ENCODE measurements at places on chromosomes 6 and 20. TPM values are rescaled to one million over a fixed set of nuclear protein-coding genes. Genes with fewer than 3 reads are reported as not detected.

DNA sequence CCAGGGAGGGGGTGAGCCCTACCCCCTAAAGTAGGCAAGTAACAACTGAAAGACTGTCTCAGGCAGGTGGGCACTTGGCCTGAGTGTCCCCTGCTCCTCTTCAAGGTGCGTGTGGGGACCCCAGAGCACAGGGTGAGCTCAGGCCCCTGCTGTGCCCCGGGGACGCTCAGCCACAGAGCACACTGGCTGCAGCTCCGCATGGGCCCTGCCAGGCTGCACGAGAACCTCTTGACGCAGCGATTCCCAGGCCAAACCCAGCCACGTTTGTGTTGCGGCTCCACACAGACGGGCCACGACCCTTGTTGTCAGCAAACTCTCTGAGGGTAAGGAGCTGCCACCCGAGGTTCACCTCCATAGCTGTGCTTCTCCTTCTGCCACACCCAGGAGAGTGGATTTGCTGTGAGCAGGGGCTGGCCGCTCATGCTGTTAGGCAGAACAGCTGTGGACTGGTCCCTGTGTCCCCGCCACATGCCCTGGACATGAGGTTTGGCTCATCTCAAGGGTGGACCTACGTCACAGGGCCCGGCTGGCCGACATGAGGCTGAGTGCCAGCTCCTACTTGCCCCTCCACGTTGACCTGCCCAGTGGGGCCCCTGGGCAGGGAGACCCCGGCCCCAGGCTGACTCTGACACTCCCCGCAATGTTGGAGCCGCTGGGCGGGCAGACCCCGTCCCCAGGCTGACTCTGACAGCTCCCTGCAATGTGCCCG is 29.7 kb upstream of the GATA5 start:
- no peaks in the 10 kb centered on the region for H3K27me3 ChIP-seq
- no peaks in the 10 kb centered on the region for H3K36me3 ChIP-seq
- no peak overlapping the region for H3K4me3 ChIP-seq
- DNase-seq: no peak
- H3K27ac ChIP-seq: no peak overlapping the region

DNA sequence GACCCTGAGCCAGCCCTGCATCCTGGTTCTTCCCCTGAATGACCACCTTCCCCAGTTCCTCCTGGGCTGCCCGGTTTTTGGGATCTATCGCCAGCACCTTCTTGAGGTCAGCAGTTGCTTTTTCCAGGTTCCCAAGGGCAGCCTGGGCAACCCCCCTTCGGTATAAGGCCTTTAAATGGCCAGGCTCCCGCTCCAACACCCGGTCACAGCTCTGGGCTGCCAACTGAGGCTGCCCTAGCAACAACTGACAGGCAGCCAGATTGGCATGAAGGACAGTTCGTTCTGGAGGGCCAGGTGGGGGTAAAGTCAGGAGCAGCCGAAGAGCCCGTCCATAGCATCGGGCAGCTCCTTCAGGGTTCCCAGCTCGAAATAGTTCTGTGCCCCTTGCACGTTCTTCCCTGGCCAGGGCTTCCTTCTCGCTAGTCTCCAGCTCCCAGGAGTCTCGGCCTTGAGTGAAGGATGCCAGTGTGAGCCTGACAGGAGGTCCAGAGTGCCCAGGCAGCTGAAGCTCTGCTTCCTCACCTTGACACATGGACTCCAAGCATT is 778 bp upstream of the ATF6B start:
- no peak for DNase-seq
- peak overlapping the region; percentile 82 for H3K27ac ChIP-seq
- H3K4me1 ChIP-seq: peaks cover 16% of the 10 kb centered on the region
- no peaks in the 10 kb centered on the region for H3K27me3 ChIP-seq
- peak overlapping the region; percentile 50 for H3K4me3 ChIP-seq
- no peaks in the 10 kb centered on the region for H3K36me3 ChIP-seq

DNA sequence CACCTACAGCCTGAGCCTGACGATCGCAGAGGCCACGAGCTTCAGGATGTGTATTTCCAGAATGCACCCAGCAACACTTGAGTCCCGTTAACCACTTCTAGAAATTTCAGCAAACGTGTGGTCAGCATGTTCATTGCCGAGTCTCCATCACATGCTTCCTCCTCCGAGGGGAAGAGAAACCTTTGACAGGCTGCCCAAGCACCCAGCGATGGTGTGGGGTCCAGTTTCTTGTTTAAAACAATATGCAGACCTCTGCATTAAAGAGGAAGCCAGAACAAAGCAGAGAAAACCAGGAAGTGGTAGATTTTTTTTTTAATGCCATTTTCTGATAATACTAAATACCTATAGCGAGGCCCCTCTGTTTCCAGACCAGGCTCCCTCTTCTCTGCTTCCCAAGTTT is 71.9 kb downstream of the GNAS-AS1 start:
- H3K27ac ChIP-seq: no peak overlapping the region
- no peak overlapping the region for H3K4me3 ChIP-seq
- no peaks in the 10 kb centered on the region for H3K36me3 ChIP-seq
- no peaks in the 10 kb centered on the region for H3K4me1 ChIP-seq
- no peak for DNase-seq
- H3K27me3 ChIP-seq: peaks cover 15% of the 10 kb centered on the region

GRCh38 chr6:108359901-108360882 is 65.3 kb downstream of the AFG1L start:
- H3K4me3 ChIP-seq: no peak overlapping the region
- no peaks in the 10 kb centered on the region for H3K4me1 ChIP-seq
- no peak for DNase-seq

GRCh38 chr6:157471895-157472686 is 91.1 kb downstream of the ZDHHC14 start:
- H3K27me3 ChIP-seq: no peaks in the 10 kb centered on the region
- H3K4me3 ChIP-seq: no peak overlapping the region
- no peaks in the 10 kb centered on the region for H3K4me1 ChIP-seq
- DNase-seq: no peak
- H3K36me3 ChIP-seq: no peaks in the 10 kb centered on the region

- no peaks in the 10 kb centered on the region for H3K27me3 ChIP-seq
- no peak for DNase-seq
- no peaks in the 10 kb centered on the region for H3K36me3 ChIP-seq
- no peak overlapping the region for H3K27ac ChIP-seq
- no peaks in the 10 kb centered on the region for H3K4me1 ChIP-seq
These were observed 35.8 kb upstream of the TPD52L1 start for GRCh38 chr6:125117818-125118217.

DNA sequence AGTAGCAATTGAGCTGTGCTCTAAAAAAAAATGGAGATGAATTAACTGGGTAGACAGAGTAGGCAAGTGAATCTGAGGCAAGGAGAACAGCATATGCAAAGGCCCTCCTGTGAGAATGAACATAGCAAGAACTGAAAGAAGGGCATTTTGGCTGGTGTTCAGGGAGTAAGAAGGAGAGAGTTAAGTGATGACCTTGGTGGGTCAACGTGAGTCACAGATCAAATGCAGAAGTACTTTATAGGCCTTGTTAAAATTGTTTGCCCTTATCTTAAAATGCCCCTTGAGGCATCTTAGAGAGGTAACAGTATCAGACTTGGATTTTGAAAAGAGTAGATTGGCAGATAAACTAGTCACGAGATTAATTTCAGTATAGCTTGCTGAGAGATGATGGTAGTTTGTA is 24.5 kb downstream of the NDUFAF5 start:
- DNase-seq: no peak
- no peak overlapping the region for H3K27ac ChIP-seq
- H3K27me3 ChIP-seq: no peaks in the 10 kb centered on the region
- no peaks in the 10 kb centered on the region for H3K36me3 ChIP-seq

DNA sequence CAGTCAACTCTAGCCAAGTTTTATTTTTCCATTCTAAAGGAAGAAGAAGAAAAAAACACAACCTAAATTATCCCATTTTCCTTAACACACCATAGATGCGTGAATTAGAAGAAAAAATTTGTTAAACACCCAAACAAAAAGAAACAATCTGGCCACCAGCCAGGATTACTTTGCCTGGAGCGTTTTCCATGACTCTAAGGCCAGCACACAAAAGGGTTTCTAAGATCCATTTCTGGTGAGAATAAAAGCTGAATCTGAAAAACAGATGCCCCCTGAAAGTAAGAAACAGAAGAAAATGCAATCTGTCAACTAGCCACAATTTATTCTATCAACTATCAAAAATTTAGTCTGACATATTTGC is 267.2 kb upstream of the SULF2 start:
- H3K27ac ChIP-seq: peak overlapping the region; percentile 56
- peaks cover 6% of the 10 kb centered on the region for H3K4me1 ChIP-seq
- no peak overlapping the region for H3K4me3 ChIP-seq
- no peaks in the 10 kb centered on the region for H3K27me3 ChIP-seq

GRCh38 chr6:26342106-26343004 is 22.6 kb upstream of the BTN3A2 start:
- no peak for DNase-seq
- no peaks in the 10 kb centered on the region for H3K36me3 ChIP-seq
- no peaks in the 10 kb centered on the region for H3K4me1 ChIP-seq
- no peak overlapping the region for H3K4me3 ChIP-seq
- no peaks in the 10 kb centered on the region for H3K27me3 ChIP-seq

- H3K27me3 ChIP-seq: no peaks in the 10 kb centered on the region
- H3K4me1 ChIP-seq: peaks cover 30% of the 10 kb centered on the region
- no peak for DNase-seq
- H3K4me3 ChIP-seq: no peak overlapping the region
These were observed 74.1 kb downstream of the TRMT11 start for GRCh38 chr6:126060400-126060799.

DNA sequence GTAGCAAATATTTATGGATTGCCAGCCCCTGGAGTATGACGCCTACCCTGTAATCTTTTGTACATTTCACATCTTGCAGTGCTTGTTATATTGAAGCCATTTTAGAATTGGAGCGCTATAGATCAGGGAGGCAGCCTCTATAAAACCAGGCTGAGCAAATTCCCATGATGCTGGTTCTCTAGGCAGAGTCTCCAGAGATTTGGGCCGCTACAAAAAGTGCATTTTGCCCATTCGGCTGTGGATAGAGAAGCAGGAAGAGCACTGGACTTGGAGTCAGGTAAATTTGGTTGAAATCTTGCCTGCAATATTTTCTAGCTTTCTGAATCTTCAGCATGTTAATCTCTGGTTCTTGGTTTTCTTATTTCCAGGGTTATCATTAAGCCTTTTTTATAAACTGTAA is 2.0 kb downstream of the YWHAB start:
- no peak overlapping the region for H3K27ac ChIP-seq
- H3K36me3 ChIP-seq: no peaks in the 10 kb centered on the region
- no peaks in the 10 kb centered on the region for H3K27me3 ChIP-seq
- DNase-seq: no peak
- peaks cover 13% of the 10 kb centered on the region for H3K4me1 ChIP-seq

DNA sequence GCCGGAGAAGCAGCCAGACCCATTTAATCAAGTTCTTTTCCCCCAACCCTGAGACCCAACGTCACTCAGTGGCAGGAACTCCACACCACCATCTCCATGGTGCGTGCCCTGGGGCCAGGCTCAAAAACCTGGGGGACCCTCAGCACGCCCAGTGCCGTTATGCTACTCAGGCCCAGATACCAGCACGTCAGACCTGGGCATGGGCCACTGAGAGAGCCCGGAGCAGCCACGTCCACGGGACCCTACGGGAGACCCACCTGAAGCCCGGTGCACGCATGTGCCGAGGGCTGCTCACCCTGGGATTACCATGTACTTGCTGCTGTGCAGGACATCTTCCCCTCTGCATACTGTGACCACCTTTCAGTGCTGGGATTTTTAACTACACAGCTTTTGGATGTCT is 13.8 kb downstream of the SLC2A4RG start:
- H3K36me3 ChIP-seq: no peaks in the 10 kb centered on the region
- H3K27me3 ChIP-seq: no peaks in the 10 kb centered on the region
- no peak for DNase-seq
- no peak overlapping the region for H3K27ac ChIP-seq
- H3K4me3 ChIP-seq: no peak overlapping the region
- no peaks in the 10 kb centered on the region for H3K4me1 ChIP-seq

DNA sequence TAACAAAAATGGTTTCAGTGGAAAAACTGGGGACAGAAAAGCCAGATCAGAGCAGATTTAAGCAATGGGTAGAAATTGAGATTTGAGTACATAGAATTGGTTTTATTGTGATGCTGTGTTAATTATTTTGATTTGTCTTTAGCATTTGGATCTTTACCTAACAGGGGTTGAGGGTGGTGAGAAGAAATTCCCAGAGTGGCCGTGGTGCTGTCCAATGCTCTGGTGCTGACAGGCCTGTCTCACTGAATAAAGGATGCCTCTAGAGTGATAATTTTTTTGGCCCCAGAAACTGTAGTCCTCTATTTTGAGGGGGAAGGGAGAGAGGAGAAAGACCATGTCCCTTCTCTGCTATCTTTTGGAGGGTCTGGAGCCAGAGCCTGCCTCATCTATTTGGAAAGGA is 79.1 kb downstream of the LYRM2 start:
- no peak for DNase-seq
- no peak overlapping the region for H3K27ac ChIP-seq
- no peaks in the 10 kb centered on the region for H3K27me3 ChIP-seq
- no peaks in the 10 kb centered on the region for H3K36me3 ChIP-seq
- H3K4me1 ChIP-seq: peaks cover 23% of the 10 kb centered on the region

GRCh38 chr6:91087908-91088307 is 501.0 kb upstream of the MAP3K7 start:
- DNase-seq: no peak
- peak overlapping the region; percentile 65 for H3K27ac ChIP-seq
- no peaks in the 10 kb centered on the region for H3K36me3 ChIP-seq
- H3K4me1 ChIP-seq: peaks cover 1% of the 10 kb centered on the region

GRCh38 chr6:147132889-147133288 is 71.3 kb upstream of the STXBP5 start:
- no peak overlapping the region for H3K27ac ChIP-seq
- H3K4me1 ChIP-seq: no peaks in the 10 kb centered on the region
- no peaks in the 10 kb centered on the region for H3K36me3 ChIP-seq

GRCh38 chr6:149140137-149140909 is 177.2 kb upstream of the TAB2 start:
- H3K4me1 ChIP-seq: peaks cover 12% of the 10 kb centered on the region
- DNase-seq: no peak
- H3K36me3 ChIP-seq: no peaks in the 10 kb centered on the region
- H3K27me3 ChIP-seq: no peaks in the 10 kb centered on the region

- H3K36me3 ChIP-seq: no peaks in the 10 kb centered on the region
- no peak overlapping the region for H3K4me3 ChIP-seq
- H3K4me1 ChIP-seq: peaks cover 18% of the 10 kb centered on the region
- H3K27ac ChIP-seq: peak overlapping the region; percentile 54
- no peaks in the 10 kb centered on the region for H3K27me3 ChIP-seq
These were observed 66.1 kb upstream of the SLC22A16 start for GRCh38 chr6:110542311-110543024.

Gene NOTCH4
- total RNA-seq: 5.0 TPM

Gene TCF21
- 9.0 TPM for total RNA-seq

Gene HSPA12B
- 3.4 TPM for total RNA-seq
